ENCODE measurements at places on chromosomes 2 and 18.

- DNase-seq: no peak
Observed at GRCh38 chr2:83471655-83472054, 987.4 kb downstream of the SUCLG1 start.

GRCh38 chr18:13585379-13586153 lies 140.8 kb downstream of the FAM210A start:
- no peak for DNase-seq

GRCh38 chr2:181111059-181111458 lies 130.7 kb downstream of the UBE2E3 start:
- no peak for DNase-seq

- DNase-seq: no peak
Observed at GRCh38 chr18:22817844-22818243, 115.3 kb upstream of the RBBP8 start.

DNA sequence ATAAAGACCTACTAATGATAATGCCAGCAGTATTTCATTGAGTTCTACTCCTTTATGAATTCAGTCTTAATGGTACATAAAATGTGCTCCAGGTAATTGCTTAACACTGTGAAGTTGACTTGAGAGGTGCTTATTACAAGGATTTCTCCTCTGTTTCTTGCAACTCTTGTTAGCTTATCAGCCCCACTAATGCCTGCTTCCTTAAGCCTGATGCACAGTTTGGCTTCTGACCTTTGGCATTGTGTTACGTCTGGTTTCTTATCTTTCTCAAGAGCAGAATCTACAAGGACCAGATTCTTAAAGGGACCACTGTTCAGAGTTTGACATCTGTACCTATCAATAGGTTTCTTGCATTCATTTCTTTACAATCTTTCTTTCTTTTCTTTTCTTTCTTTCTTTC lies 223.9 kb upstream of the CWC22 start:
- no peak for DNase-seq

- no peak for DNase-seq
Observed at GRCh38 chr2:70717431-70718038, 50.5 kb downstream of the ADD2 start.

- no peak for DNase-seq
Observed at GRCh38 chr2:9846554-9846953, 3.3 kb downstream of the TAF1B start.

DNA sequence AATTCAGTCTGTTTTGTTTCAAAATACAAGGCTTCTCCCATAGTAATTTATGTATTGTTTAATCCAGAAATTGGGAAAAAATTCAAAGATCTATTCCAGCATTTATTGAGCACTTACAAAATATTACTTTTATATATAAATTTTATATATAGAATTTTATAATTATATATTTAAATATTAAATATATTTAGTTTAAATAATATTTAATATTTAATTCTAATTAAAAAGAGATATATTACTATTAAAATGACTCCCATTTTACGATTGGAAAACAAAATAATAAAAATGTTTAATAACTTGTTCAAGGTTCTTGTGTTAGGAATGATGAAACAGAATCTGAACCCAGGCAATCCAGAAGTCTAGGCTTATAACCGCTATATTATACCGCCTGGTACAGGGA lies 40.5 kb upstream of the SESTD1 start:
- no peak for DNase-seq

DNA sequence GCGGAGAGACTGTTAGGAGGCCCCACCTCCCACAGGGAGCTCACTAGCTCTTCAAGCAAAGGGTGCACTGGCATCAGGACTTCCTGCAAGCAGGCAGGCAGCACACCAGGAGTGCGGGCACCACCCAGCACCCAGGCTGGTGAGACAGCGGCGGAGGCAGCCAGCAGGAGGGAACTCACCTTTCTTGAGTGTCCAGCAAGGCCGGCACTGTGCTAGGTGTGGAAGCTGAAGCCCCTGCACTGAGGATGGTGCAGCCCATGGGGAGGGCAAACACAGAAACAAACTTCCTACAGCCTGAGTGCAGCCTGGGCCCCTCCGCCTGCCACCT lies 100.7 kb upstream of the ID2 start:
- DNase-seq: no peak

DNA sequence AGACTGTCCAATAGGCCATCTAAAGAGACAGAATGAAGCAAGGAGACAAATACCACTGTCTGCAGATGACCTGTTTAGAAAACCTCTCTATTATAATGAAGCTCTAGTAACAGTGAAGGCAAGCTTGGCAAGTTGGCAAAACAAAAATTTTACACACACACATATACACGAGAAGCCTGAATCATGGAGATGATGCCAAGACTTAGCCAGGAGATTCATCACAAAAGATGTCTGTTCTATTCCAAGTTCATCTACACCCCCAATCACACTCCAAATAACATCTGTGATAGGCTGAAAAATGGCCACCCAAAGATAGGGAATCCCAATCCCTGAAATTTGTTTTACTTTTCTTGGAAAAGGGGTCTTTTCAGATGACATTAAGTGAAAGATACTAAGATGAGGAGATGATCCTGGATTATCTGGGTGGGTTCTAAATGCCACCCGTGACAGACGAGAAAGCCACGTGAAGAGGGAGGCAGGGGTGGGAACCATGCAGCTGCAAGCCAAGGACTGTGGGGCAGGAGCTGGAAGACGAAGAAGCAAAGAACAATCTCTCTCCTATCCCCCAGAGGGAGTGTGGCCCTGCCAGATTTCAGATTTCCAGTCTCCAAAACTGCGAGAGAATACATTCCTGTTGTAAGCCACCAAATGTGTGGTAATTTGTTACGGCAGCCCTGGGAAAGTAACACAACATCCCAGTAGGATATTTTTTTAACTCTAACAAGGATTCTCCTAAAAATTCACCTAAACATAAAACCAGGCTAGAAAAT lies 20.0 kb downstream of the HDLBP start:
- no peak for DNase-seq

- no peak for DNase-seq
Observed at GRCh38 chr2:51953931-51954330, 922.0 kb upstream of the NRXN1 start.

DNA sequence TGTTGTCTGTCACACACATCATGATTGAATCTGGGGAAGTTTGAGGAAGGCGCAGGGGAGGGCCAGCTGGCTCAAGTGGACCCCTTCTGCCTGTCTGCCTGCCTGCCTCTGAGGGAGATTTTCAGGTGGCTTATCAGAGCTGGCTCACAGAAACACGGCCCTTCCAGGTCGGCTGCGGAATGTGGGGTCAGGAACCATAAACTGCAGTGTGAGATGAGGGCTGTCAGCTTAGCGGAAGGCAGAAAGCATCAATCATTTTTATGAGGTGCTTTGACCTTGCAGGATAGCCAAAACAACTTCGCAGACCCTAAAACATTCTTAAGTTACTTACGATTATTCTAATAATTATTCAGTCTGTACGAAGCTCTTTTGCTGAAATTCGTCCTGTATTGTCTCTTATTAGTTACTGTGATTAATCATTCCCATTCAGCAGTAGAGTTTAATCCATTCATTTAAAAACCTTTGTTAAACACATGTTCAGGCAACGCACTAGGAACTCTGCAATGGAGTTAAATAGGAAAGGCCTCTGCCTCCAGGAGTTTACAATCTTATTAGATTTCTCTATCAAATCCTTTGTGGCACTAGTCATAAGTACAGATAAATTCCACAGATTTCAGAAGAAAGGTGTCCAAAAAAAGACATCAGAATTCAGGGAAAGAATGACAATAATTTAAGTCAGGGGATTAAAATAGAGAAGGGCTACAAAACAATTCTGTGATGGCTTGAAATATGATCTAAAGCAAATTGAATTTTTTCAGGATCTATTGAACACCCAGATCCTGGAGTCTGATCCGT lies 371.6 kb downstream of the HRH4 start:
- DNase-seq: no peak

- no peak for DNase-seq
Observed at GRCh38 chr2:136137982-136138381, 20.0 kb upstream of the CXCR4 start.

DNA sequence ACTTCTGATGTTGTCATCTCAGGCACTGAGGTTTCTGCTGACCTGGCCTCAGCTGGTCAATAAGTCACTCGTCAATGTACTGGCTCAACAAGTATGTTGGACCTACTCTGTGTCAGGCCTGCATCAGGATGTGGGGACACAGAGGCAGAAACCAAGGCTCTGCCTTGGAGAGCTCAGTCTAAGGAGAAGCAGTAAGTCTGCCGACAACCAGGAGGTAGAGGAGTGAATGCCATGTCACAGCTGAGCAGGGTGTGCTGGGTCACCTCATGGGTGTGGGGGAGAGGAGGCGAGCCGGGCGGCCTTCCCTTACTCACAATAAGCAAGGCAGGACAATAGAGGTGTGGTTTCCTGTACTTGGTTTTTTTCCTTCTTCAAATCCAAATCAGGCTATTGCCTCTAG lies 75.8 kb downstream of the COLEC12 start:
- no peak for DNase-seq

- DNase-seq: no peak
Observed at GRCh38 chr2:592737-593136, 84.5 kb downstream of the TMEM18 start.

DNA sequence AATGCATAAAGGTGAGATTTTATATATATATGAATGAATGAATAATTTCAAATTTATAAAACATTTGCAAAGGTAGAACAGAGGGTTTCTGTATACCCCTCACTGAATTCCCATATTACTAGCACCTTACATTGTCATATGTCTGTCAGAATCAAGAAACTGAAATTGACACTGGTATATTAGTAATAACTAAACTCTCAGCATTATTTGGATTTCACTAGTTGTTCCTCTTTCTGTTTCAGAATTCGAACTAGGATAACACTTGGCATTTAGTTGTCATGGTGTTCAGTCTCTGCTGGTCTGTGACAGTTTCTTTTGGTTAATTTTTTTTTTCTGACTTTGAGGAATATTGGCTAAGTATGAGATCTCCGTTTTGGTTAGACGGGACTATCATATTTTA lies 275.9 kb downstream of the DCC start:
- no peak for DNase-seq

DNA sequence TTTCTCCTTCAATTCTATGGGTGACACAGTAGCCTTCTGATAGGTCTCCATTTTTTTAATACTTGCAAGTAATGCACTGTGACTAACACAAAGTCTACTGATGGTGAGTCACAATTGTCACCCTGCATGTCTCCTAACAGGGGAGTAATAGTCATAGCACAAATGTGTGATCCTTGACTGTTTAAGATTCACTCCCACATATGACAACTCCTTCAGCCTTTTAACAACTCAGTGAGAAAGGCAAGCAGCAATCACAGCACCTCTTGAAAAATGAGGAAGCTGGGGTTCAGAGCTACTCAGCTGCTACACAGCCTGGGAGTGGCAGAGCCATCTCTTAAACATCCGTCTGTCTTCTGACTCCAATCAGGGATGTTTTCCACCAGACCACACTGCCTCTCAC lies 63.8 kb downstream of the EHD3 start:
- no peak for DNase-seq

DNA sequence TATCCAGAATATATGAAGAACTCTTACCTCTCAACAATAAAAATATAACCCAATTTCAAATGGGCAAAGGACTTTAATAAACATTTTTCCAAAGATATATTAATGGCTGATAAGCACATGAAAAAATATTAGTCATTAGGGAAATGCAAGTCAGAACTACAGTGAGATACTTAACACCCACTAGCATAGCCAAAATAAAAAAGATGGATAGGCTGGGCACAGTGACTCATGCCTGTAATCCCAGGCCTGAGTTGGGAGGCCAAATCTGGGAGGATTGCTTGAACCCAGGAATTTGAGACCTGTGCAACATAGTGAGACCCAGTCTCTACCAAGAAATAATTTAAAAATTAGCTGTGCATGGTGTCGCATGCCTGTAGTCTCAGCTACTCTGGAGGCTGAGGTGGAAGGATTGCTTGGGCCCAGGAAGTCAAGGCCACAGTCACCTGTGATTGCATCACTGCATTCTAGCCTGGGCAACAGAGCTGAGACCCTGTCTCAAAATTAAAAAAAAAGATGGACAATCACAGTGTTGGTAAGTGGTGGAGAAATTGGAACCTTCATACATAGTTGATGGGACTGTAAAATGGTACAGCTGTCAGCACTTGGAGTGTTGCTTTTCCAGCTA lies 25.1 kb downstream of the MARCHF7 start:
- no peak for DNase-seq

DNA sequence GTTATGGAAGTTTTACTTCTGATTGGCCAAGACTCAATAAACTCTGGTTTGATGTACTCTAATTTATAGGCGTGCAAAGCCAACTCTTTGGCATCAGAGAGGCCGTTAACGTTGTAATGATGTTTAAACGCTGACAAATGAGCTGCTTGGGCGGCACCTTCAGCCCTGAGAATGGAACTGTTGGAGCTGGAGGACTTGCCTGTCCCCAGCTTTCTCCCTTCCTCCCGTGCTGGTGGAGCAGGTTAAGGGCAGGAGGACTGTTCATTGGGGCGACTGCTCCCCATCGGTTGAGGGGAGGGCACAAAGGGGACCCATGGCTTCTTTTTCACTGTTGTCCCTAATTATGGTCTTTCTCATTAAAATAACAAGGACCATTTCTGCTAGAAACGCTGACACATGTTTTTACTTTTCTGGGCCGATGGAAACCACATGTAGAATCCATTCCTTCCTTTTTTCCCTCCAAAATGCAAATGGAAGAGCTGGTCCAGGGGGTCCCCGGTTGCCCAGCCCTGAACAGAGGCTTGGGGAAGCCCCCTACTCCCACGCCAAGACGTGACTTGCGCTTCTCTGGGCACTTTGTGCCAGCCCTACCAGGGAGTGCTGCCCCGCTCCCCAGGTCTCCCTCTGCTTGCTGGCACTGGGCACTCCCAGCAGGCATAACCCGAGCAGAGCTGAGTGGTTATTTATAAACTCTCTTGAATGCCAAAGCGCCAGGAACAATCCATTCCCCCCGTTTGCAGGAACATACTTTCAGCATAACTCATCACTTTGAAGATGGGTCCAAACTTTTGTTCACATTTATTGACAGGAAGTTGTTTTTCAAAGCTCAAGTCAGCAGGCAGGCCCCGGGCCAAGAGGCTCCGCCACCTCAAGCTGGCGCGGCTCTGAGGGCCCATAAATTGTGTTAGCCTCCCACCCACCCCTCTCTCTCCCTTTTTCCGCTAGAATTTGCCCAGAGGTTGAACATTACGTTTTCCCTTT lies 170.1 kb downstream of the ASB1 start:
- DNase-seq: no peak

- no peak for DNase-seq
Observed at GRCh38 chr18:56139792-56140254, 498.6 kb downstream of the TXNL1 start.

GRCh38 chr2:195575879-195576401 lies 81.1 kb upstream of the SLC39A10 start:
- no peak for DNase-seq

DNA sequence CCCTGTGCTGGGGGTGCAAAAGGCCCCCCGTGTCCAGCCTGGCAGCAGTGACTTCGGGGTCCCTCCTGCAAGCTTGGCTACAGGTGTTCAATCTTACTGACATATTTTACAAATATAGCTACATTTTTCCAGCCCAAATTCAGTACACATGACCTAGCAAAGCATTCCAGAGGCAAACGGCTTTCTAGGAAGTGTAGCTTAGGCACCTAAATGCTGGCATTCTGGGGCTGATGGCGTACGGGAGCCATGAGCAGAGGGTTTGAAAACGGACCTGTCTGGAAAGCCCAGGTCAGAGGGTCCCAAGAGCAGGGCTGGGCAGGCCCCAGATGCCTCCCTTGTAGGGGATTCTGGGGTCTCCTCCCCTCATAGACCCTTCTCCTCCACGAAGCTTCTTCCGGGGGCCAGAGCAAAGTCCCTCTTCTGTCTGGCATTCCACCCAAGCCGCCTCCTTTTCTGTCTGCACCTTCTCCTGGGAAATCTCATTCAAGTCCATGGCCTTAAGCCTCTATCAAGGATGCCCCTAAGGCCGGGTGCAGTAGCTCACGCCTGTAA lies 63.3 kb upstream of the ASAP2 start:
- DNase-seq: no peak

Measured in stimulated activated CD4-positive, alpha-beta T cell treated with anti-CD3 and anti-CD28 coated beads, Interleukin-4, amount 100 ng/mL, for 4 hours (primary cell).